ENCODE measurements at places on chromosomes 7 and 10.

DNA sequence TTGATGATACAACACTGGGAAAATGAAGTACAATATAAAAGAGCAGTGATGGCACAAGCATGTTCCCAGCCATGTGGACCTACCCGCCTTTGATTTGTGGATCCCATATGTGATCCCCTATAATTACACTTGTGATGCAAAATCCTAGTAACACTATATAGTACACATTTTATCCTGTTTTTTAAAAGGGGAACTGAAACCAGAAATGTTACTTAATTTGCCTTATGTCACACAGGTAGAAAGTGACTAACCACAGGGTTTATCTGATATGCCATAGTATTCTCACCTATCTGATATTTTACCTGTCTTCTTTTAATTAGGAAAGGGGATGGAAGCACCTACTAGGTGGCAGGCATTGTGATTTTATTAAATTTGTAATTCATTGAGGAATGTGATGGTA, 35.0 kb downstream of the ARMC3 start:
- DNase-seq = no peak

- no peak for DNase-seq
Measured at GRCh38 chr7:99255463-99255862, 17.2 kb upstream of the MYH16 start.

GRCh38 chr10:69703766-69704630, 74.0 kb downstream of the FAM241B start:
- DNase-seq = no peak

DNA sequence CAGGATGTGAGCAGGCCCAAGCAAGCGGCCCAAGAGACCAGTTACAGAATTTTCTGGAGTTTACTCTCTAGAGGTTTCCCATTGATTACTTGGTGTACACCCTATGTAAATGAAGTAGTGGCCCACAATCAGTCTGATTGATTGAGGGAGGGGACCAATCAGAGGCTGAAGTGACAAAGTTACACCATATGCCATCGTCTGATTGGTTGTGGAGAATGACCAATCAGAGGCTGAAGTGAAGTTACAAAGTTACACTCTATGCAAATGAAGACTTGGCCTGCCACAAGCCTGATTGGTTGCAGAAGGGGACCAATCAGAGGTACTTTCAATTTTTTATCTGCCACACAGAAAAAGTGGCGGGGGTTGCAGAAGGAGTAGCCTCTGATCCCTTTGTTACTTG, 83.7 kb downstream of the KIF20B start:
- DNase-seq = no peak

Measured in activated naive CD4-positive, alpha-beta T cell (primary cell).